ENCODE measurements at places on chromosomes 6 and 20. TPM values are rescaled to one million over a fixed set of nuclear protein-coding genes. Genes with fewer than 3 reads are reported as not detected.

- H3K4me1 ChIP-seq, result peaks cover 20% of the 10 kb centered on the region
- H3K4me3 ChIP-seq, result no peak overlapping the region
Measured at GRCh38 chr6:19157486-19157885, 679.7 kb upstream of the ID4 start.

DNA sequence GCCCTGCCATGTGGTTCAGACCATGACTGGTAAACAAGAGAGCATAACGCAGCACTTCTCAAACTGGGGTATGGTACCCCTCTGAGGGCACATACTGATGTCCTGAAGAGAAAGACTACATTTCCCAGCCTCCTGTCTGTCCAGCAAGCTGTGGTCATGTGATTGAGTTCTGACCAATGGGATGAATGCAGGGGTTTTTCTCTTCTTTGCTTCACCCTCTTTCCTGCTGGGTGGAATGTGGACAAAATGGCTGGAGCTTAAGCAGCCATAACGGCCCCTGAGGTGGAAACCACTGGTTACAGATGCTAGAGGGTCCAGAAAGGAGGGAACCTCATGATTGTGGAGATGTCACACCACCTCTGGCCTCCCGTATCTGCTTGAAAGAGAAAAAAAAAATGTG, 19.4 kb upstream of the KCNB1 start:
- no peaks in the 10 kb centered on the region for H3K36me3 ChIP-seq
- no peak overlapping the region for H3K4me3 ChIP-seq
- peaks cover 13% of the 10 kb centered on the region for H3K27me3 ChIP-seq
- no peak overlapping the region for H3K27ac ChIP-seq
- no peaks in the 10 kb centered on the region for H3K4me1 ChIP-seq

GRCh38 chr6:20770773-20771172, 236.5 kb downstream of the CDKAL1 start:
- no peak overlapping the region for H3K27ac ChIP-seq
- H3K27me3 ChIP-seq, result no peaks in the 10 kb centered on the region
- no peaks in the 10 kb centered on the region for H3K36me3 ChIP-seq

DNA sequence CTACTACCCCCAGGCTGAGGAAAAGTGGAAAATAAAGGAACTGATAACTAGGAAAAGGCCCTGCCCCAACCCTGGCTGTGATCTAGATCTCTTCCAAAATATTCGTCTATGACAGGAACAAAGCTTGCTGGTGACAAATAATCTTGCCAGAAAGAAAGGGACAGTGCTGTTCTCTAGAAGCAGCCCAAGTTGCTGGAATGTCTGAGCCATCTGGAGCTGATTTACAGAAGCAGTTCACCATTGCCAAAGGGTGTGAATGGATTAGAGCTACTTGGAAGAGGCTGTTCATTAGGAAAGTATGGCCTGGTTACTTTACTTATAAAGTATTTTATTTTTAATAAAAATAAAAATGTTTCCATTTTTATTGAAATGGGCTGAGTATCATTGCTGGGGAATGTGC, 146.3 kb downstream of the EPM2A start:
- H3K27me3 ChIP-seq, result no peaks in the 10 kb centered on the region
- no peak overlapping the region for H3K4me3 ChIP-seq
- H3K4me1 ChIP-seq, result no peaks in the 10 kb centered on the region

DNA sequence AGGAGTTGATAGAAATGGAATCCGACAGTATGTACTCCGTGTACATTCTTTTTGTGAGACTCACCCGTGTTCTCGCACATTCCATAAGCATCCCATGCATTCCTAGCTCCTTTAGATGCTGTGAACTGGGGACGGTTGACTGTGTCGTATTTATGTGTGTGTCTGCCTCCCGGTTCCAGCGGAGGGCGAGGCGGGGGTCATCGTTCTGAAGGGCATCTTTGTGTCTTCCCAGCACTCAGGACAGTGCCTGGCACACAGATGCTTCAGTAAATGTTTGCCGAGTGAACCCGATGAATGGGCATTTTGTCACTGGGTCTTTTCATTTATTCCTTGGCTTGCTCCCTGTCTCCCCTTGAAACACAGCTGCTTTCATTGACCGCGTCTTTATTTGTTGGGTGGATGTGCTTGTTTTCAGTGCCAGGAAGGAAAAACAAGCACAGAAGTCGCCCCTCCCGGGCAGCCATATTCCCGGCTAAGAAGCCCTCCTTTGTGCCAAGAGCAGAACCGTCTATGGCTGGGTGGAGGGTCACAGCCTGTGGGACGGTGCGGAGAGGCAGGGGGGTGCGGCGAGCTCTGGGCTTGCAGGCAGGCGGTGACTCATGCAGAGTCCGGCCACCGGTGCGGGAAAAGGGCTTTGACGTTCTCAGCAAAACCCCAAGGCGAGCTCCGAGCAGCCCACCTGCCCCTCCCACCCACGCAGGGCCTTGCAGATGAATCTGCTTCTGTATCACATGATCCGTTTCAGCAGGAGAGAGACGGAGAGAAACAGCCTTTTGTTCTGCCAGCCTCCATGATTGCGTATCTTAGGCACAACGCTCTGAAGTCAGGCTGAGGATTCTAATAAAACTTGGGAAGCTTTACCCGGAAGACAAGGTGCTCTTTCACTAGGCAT, 11.2 kb upstream of the PSMG4 start:
- peak overlapping the region; percentile 34 for H3K4me3 ChIP-seq
- no peaks in the 10 kb centered on the region for H3K36me3 ChIP-seq
- H3K27me3 ChIP-seq, result peaks cover 24% of the 10 kb centered on the region
- H3K4me1 ChIP-seq, result peaks cover 8% of the 10 kb centered on the region

GRCh38 chr6:149482545-149483333, 2.1 kb downstream of the ZC3H12D start:
- peak overlapping the region; percentile 94 for H3K27ac ChIP-seq
- no peak for DNase-seq
- peaks cover 43% of the 10 kb centered on the region for H3K4me1 ChIP-seq
- H3K36me3 ChIP-seq, result no peaks in the 10 kb centered on the region

GRCh38 chr6:82348130-82348529, 15.5 kb upstream of the TPBG start:
- H3K27me3 ChIP-seq, result no peaks in the 10 kb centered on the region
- H3K4me3 ChIP-seq, result no peak overlapping the region
- no peak overlapping the region for H3K27ac ChIP-seq
- H3K36me3 ChIP-seq, result no peaks in the 10 kb centered on the region
- no peaks in the 10 kb centered on the region for H3K4me1 ChIP-seq
- no peak for DNase-seq

- H3K4me3 ChIP-seq, result no peak overlapping the region
- no peaks in the 10 kb centered on the region for H3K4me1 ChIP-seq
- peaks cover 6% of the 10 kb centered on the region for H3K27me3 ChIP-seq
- no peaks in the 10 kb centered on the region for H3K36me3 ChIP-seq
Measured at GRCh38 chr20:59568509-59569024, 35.8 kb upstream of the PHACTR3 start.

GRCh38 chr6:136067731-136068341, 182.3 kb downstream of the MTFR2 start:
- no peaks in the 10 kb centered on the region for H3K36me3 ChIP-seq
- H3K27ac ChIP-seq, result peak overlapping the region; percentile 54
- H3K4me1 ChIP-seq, result peaks cover 42% of the 10 kb centered on the region
- H3K27me3 ChIP-seq, result no peaks in the 10 kb centered on the region
- no peak overlapping the region for H3K4me3 ChIP-seq
- no peak for DNase-seq

- no peaks in the 10 kb centered on the region for H3K27me3 ChIP-seq
- no peak for DNase-seq
- no peak overlapping the region for H3K4me3 ChIP-seq
- H3K4me1 ChIP-seq, result no peaks in the 10 kb centered on the region
Measured at GRCh38 chr20:10936786-10937185, 263.0 kb upstream of the JAG1 start.

- H3K27me3 ChIP-seq, result no peaks in the 10 kb centered on the region
- DNase-seq, result no peak
- no peak overlapping the region for H3K27ac ChIP-seq
- H3K4me3 ChIP-seq, result no peak overlapping the region
- no peaks in the 10 kb centered on the region for H3K36me3 ChIP-seq
Measured at GRCh38 chr20:16904751-16905150, 156.6 kb downstream of the OTOR start.

- no peaks in the 10 kb centered on the region for H3K27me3 ChIP-seq
- no peak for DNase-seq
- no peak overlapping the region for H3K27ac ChIP-seq
Measured at GRCh38 chr6:9606435-9607134, 808.3 kb downstream of the TFAP2A start.

- no peak for DNase-seq
- no peak overlapping the region for H3K4me3 ChIP-seq
- H3K27ac ChIP-seq, result no peak overlapping the region
- no peaks in the 10 kb centered on the region for H3K36me3 ChIP-seq
- no peaks in the 10 kb centered on the region for H3K27me3 ChIP-seq
Measured at GRCh38 chr20:38435555-38435939, 419 bp upstream of the SNHG17 start.

DNA sequence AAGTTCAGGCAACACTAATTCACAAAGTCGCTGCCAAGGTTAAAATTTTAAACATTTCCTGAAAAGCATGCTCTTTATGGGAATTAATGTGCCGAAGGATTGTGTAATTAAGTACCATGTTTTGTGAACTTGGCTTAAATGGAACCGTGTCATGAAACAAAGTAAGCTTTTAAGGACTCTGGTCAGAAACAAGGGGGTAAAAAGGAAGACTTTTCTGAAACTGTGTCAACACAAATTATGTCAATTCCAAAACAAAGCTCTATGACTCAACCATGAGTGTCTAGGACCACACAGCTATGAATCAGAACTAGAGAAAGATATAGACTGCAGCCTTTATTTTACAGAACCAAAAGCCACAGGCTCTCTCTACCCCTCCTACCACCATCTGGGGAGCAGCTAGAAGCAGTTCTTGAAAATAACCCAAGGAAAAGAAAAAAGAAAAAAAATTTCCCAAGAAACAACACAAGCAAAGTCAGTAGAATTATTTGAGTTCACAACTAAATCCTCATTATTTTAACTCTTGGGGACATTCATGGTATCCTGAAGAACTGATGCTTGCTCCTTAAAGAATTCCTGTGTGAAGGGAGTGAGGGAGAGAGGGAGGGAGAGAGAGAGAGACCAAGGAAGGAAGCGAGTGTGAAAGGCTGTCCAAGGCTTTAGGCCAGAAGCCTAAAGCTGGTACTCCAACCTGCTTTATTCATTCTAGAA, 81.9 kb downstream of the ZMYND8 start:
- peaks cover 9% of the 10 kb centered on the region for H3K36me3 ChIP-seq
- no peak for DNase-seq
- H3K4me1 ChIP-seq, result peaks cover 51% of the 10 kb centered on the region
- no peaks in the 10 kb centered on the region for H3K27me3 ChIP-seq
- H3K4me3 ChIP-seq, result no peak overlapping the region

DNA sequence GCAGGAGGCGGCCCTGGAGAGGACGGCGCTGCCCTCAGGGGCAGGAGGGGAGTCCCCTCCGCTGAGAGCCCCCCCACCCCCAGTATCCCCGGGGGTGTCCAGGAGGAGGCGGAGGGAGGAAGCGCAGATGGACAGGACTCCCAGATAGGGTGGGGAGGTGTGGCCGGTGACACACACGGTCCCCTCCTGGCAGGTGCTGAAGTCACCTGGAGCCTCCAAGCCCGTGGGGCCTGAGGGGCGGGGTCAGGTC, 1.4 kb downstream of the STMN3 start:
- DNase-seq, result no peak
- H3K4me3 ChIP-seq, result peak overlapping the region; percentile 75
- peaks cover 11% of the 10 kb centered on the region for H3K27me3 ChIP-seq

- no peak for DNase-seq
- H3K27ac ChIP-seq, result no peak overlapping the region
- no peak overlapping the region for H3K4me3 ChIP-seq
- H3K27me3 ChIP-seq, result no peaks in the 10 kb centered on the region
- no peaks in the 10 kb centered on the region for H3K36me3 ChIP-seq
Measured at GRCh38 chr6:104540743-104541142, 319.0 kb downstream of the HACE1 start.

The XKR7 gene
- not detected for total RNA-seq

The NRN1 gene
- total RNA-seq, result 8.6 TPM

Measured in heart right ventricle (tissue), 16 donors.